ENCODE measurements at places on chromosomes 3 and 15. TPM values are rescaled to one million over a fixed set of nuclear protein-coding genes. Genes with fewer than 3 reads are reported as not detected.

GCHFR gene
- total RNA-seq = 7.1 TPM

MINAR1 gene
- total RNA-seq = 0.08 TPM

IL12A gene
- 0.42 TPM for total RNA-seq

VIPR1 gene
- total RNA-seq = 1.5 TPM

POLR2H gene
- total RNA-seq = 161 TPM

ADAMTS9 gene
- 0.08 TPM for total RNA-seq

NLGN1 gene
- total RNA-seq = not detected

IQCF5 gene
- total RNA-seq = not detected

MBD4 gene
- 18.1 TPM for total RNA-seq

SPATA12 gene
- not detected for total RNA-seq

MOBP gene
- total RNA-seq = not detected

ZSCAN2 gene
- total RNA-seq = 3.7 TPM

ETFA gene
- 118 TPM for total RNA-seq

DPPA2 gene
- not detected for total RNA-seq
